Endodermal cell (in vitro differentiated cells): ENCODE measurements at places on chromosomes 13 and 19. TPM values are rescaled to one million over a fixed set of nuclear protein-coding genes. Genes with fewer than 3 reads are reported as not detected.

DNA sequence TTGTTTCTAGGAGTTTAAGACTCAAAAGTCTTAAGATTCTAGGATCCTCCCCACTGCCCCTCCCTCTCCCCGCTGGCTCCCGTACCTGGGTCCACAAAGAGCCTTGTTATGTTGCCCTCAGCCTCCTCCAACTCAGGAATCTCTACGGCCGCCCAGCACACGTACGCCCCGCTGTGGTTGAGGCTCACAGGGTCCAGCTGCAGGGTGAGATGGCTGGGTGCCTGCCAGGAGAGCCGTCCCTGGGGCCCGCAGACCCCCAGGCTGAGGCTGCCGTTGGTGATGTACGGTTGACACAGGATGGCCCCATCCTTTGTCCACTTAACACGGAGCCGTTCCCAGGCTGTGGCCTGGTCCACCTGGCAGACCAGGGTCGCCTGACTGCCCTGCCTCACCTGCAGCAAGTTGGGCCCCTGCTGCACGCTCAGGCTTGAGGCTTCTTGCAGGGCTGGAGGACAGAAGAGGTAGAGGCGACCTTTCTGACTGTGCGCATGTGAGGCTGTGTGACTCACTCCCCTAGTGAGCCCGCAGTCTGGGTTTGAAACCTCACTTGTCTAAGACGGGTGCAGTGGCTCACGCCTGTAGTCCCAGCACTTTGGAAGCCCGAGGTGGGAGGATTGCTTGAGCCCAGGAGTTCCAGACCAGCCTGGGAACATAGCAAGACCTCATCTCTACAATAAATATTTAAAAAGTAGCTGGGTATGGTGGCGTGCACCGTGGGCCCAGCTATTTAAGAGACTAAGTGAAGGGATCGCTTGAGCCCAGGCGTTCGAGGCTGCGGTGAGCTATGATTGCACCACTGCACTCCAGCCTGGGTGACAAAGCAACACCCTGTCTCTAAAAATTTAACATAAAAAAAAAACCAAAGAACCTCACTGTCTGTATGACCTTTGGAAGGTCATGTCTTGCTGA lies 4.0 kb downstream of the TMIGD2 start:
- DNase-seq, result peak; percentile 72

GRCh38 chr19:31406106-31406505 lies 56.9 kb upstream of the TSHZ3 start:
- no peak for DNase-seq

- no peak for DNase-seq
These were observed 10.4 kb downstream of the MIDN start for GRCh38 chr19:1258707-1259205.

DNA sequence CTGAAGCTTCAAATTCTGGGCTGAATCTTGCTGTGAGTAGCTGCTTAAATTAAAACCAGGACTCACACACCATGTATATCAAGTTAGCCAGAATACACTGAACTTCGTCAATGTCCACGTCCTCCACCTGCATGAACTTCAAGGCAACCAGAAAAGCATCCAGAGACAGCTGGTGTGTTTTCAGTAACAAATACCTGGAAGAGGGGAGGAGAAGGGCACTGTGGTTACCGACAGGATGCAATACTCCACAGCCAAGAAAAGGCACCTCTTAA lies 20.4 kb downstream of the PROZ start:
- DNase-seq, result no peak

DNA sequence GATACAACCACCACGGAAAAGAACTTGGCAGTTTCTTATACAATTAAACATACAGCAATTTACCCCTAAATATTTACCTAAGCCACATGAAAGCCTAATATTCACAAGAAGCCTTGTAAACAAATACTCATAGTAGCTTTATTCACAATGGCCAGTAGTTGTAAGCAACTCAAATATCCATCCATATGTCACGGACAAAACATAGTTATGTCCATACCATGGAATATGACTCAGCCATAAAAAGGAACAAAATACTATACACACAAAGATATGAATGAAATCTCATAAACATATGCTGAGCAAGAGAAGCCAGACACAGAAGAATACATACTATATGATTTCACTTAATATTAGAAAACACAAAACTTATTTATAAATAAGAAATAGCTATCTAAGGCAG lies 12.9 kb downstream of the PSPC1 start:
- no peak for DNase-seq

GRCh38 chr19:55579766-55580621 lies 654 bp downstream of the ZNF579 start:
- DNase-seq, result peak; percentile 74

DNA sequence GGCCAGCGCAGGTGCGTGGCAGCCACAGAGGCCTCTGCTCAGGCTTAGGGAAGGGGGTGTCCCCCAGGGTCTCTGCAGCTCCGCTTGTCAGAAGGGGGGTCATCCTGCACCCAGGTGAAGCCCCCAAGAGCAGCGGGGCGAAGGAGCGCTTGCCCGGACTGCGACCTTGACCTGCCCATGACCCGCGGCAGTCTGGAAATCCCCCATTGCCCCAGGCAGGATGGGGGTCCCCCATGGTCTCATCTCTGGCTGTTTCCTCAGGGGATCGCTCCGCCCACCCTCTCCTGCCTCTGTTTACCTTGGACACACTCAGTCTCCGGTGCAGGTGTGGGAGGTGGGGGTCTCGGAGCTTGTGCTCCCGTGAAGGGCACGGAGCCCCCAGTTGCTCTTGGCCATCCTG lies 82.7 kb downstream of the KDM4B start:
- no peak for DNase-seq

DNA sequence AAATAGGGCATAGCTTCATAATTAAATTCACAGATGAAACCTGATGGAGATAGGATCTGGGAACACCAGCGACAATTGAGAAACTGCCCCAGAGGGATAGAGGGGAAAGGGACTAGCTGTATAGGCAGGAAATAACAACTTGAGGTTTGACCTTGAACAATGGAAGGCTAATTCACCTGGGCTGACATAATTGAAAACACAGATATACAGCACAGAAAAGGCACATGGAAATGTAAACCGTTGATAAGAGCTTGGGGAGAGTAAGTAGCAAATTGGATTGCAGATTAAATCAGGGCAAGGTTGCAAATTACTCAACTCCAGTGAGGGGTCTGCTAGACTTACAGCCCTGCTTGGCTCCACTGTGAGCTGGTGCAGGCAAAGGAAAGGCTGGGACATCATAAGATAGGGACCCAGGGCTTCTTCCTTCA lies 246.7 kb downstream of the DLEU7 start:
- DNase-seq, result no peak

- no peak for DNase-seq
These were observed 103.5 kb downstream of the FOXO1 start for GRCh38 chr13:40562975-40563349.

- no peak for DNase-seq
These were observed 351.4 kb downstream of the KCNRG start for GRCh38 chr13:50366488-50367174.

DNA sequence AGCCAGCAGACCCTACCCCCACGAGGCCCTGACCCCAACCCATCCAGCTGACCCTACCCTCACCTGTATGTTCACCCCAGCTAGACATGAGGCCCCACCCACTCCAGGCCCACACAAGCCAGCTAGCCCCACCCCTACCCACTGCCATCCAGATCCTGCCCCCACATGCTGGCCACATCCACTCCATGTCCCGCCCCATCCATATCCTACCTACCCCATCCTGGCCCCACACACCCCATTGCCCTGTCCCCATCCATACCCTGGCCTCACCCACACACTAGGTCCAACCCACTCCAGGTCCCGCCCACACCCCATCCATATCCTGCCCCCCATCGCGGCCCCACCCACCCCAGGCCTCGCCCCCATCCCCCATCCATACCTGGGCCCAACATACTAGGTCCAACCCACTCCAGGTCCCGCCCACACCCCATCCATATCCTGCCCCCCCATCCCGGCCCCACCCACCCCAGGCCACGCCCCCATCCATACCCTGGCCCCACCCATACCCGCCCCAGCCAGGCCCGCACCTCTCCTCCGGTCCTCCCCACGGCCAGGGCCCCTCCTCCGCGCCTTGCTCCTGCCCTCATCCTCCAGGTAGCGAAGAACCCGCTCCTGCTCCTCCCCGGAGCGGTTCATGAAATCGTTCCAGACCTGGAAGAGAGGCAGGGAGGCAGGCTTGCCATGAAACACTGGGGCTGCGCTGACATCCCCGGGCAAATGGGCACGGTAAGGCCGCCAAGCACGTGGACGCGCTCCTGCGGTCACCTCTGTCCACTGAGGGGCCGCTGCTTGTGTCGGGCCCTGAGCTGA lies 7.2 kb downstream of the RNU6-9 start:
- peak; percentile 89 for DNase-seq

DNA sequence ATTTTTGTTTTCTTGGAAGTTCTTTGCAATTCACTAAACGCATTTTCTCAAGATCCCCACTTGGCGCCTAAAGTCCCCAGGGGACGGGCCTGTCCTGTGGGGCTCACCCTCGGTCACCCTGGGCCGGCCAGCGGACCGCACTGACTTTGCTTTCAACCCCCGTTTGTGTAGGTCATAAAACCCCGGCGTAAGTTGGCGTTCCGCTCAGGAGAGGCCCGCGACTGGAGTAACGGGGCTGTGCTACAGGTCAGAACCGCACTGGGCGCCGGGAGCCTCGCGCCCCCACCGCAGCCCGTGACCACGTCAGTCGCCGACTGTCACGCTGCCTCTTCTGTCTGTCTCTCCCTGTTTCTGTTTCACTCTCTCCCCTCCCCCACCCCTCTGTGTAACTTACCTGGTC lies 13.6 kb downstream of the TSSK6 start:
- no peak for DNase-seq

DNA sequence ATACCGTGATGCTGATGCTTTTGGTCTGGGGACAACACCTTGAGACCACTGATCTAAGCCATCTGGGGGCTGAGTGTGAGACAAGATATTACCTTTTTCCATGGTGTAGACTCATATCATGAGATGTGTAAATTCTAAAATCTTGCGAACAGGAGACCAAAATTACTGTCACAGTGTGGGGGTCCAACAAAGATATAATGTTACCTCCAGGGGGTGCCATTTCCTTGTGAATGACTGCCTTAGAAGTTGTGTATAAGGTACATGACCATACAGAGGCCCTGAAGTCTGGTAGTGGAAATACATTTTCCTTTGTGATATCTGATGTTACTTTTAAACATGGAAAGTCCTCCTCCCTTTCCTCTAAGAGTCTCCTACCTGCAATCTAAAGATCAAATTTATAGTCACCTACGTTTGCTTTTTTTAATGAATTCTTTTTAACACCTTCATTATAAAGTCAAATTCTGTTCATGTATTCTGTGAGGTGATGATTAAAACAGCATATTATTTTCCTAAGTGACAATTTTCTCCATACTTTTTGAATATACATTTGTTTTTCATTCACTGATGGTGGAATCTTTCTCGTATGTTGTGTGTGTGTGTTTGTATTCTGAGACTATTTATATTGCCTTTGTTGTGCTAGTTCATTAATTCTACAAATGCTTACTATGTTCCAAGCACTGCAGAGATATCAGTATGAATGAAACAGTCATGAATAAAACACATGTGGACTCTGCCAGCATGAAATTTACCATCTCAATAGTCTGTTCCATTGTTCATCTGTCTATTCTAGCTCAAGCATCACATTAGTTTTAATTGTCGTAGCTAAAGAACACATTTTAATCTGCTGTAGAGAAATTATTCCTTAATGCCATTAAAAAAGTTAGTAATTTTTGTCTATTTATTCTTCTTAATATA lies 113.7 kb downstream of the RFC3 start:
- peak; percentile 63 for DNase-seq

DNA sequence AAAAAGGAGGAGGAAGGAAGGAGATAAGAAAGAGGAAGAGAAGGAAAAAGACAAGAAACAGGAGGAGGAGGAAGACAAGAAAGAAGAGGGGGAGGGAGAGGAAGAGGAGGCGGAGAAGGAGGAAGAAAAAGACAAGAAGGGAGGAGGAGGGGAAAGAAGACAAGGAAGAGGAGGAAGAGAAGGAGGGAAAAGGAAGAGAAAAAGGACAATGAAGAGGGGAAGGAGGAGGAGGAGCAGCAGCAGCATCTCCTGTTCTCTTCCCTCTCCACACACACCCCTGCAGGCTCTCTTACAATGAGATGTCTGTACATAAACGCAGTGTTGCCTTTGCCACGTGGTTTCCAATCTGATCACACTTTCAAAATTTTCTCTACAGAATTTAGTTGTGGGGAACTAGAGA lies 66.6 kb downstream of the RUBCNL start:
- no peak for DNase-seq

DNA sequence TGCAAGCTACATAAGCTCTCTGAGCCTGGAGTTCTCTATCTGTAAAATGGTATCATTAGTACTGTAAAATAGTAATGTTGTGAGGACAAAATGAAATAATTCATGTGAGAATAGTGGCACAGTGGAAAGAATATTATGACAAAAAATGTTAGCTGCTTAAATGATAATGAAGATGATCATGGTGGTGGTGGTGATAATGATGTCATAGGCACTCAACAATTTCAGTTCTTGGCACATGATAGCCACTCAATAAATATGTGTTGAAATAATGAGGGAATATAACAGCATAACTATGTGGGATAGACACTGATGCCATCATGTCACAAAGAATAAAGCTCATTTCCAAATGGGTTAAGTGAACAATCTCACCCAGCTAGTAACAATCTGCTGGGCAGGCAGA lies 736.3 kb downstream of the EFNB2 start:
- DNase-seq, result no peak

- no peak for DNase-seq
These were observed 2.0 kb downstream of the BICRA start for GRCh38 chr19:47610902-47611301.

DNA sequence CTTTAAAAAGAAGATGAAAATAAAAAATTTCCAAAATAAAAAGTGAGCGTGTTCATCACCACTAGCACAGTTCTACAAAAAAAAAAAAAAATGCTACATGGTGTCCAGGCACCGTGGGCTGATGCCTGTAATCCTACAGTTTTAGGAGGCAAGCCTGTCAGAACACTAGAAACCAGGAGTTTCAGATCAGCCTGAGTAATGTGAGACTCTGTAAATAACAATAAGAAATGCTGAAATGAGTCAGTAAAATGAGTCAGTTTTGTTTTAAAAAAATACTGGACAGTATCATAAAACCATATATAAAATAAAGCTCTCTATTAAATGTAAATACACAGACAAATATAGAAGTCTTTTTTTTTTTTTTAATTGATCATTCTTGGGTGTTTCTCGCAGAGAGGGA lies 30.0 kb downstream of the ZNF91 start:
- DNase-seq, result no peak

- DNase-seq, result peak; percentile 73
These were observed 949 bp downstream of the RAB3A start for GRCh38 chr19:18202778-18203407.

GRCh38 chr13:72726726-72727416 lies 558 bp downstream of the MZT1 start:
- DNase-seq, result no peak

GRCh38 chr19:51120160-51120559 lies 4.5 kb upstream of the SIGLEC9 start:
- no peak for DNase-seq

KLK1 gene
- total RNA-seq, result 0.75 and 1.5 TPM in 2 replicates

TNNI3 gene
- total RNA-seq, result 9.2 and 9.8 TPM in 2 replicates

APOC4 gene
- total RNA-seq, result not detected in 2 replicates

SLC25A41 gene
- total RNA-seq, result 0.16 and 0.46 TPM in 2 replicates

CFD gene
- total RNA-seq, result 0.38 to 2.7 TPM in 2 of 3 replicates, not detected in the other

ZNF773 gene
- 6.7 and 7.9 TPM in 2 replicates for total RNA-seq

FCAR gene
- not detected in 3 replicates for total RNA-seq

TBXA2R gene
- total RNA-seq, result 0.38 to 0.63 TPM (median 0.42 TPM) in 3 replicates

SSC5D gene
- 1.2 and 1.4 TPM in 2 replicates for total RNA-seq

ADPRHL1 gene
- 2.2 and 2.9 TPM in 2 replicates for total RNA-seq

ZNF846 gene
- 12.3 and 14.3 TPM in 2 replicates for total RNA-seq

IFT88 gene
- 12.2 and 15.2 TPM in 2 replicates for total RNA-seq

OR7A17 gene
- not detected in 2 replicates for total RNA-seq
